ENCODE measurements at places on chromosomes 1 and 21. TPM values are rescaled to one million over a fixed set of nuclear protein-coding genes. Genes with fewer than 3 reads are reported as not detected.
A peak's percentile ranks its signal among the peaks of the same experiment; 100 is the strongest.

The HES2 gene
- total RNA-seq, result 0.07 TPM

The RPTN gene
- total RNA-seq, result not detected

The GPR52 gene
- total RNA-seq, result 0.84 TPM

The GNL2 gene
- total RNA-seq, result 80.9 TPM

The CD84 gene
- not detected for total RNA-seq

The OR2AK2 gene
- not detected for total RNA-seq

The C8A gene
- total RNA-seq, result not detected

The PKP1 gene
- total RNA-seq, result 0.14 TPM

The NBPF10 gene
- 1.8 TPM for total RNA-seq

- DNase-seq, result peak; percentile 89
Observed at GRCh38 chr1:154863315-154864174, 6.5 kb downstream of the KCNN3 start.

GRCh38 chr1:27349784-27350662, 8.2 kb downstream of the SYTL1 start:
- peak; percentile 94 for DNase-seq

DNA sequence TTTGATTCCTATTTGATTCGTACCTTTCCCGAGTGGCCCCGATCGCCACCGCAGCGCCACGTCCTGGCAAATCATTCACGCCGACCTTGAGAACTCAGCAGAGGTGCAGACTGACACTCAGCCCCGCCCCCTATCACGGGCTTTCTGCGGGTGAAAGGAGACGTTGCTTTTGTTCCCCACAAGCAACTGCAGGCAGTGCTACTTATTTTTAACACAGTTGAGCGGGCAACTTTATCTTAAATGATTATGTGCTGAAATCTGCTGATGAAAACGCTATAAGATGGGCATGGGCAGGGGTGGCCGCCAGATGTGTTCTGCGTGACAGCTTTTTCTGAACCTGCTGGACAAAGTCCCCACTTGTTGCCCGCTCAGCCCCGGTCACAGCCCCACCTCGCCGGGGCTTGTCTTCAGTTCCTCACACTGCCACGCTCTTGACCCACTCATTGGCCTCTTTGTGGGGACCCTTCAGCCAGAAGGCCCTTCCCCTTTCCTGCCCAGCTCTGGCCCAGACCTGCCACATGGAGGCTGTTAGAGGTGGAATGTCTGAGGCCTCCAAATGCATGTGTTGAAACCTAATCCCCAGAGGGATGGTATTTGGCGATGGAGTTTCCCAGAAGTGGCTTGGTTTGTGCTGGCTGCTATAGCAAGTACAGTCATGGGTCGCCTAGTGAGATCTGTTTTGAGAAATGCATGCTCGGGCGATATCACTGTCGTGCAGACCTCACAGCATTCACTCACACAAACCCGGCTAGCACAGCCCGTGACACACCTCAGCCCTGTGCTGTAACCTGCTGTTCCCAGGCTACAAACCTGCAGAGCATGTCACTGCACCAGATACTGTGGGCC, 15.7 kb upstream of the PDXK start:
- DNase-seq, result peak; percentile 78

- DNase-seq, result no peak
Observed at GRCh38 chr1:223835754-223836153, 10.0 kb downstream of the TP53BP2 start.

DNA sequence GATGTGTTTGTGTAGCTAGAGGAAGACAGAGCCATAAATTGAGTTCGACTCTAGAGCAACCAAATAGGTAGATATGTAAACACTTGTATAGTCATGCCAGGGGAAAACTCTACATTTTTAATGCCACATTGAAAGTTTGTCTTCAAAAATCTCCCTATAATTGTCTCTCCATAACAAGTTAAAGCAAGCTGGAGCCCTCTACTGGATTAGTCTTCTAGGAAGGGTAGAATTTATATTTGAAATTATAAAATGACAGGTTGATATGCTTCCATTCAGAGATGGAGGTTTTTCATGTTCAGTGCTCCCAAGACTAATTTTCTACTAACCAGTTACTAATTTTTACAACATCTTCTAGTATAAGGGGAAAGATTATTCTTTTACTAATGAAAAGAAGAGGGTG, 13.1 kb upstream of the COL24A1 start:
- DNase-seq, result no peak

DNA sequence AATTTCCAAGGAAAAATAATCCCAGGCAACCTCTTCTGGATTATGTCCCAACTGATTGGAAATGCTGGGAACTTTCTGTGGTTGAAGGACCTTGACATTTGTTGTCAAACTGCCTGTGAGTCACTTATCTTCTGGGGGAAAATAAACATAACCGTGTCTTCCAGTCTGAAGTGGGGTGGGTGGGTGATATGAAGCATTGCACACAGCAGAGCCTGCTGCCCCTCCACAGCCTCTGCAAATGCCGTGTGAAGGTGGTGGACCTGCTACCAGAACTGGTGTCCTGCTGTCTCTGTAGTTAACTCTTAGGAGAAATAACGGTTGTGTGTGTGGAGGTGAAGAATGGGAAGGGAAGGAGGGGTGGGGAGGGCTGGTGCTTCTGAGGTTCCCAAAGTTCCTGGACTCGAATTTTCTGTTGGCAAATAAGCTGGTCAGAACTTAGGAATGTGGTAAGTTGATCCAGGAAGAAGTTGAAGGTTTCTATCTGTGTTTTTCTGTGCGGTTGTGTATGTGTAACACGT, 23.2 kb downstream of the GALNT2 start:
- DNase-seq, result no peak

DNA sequence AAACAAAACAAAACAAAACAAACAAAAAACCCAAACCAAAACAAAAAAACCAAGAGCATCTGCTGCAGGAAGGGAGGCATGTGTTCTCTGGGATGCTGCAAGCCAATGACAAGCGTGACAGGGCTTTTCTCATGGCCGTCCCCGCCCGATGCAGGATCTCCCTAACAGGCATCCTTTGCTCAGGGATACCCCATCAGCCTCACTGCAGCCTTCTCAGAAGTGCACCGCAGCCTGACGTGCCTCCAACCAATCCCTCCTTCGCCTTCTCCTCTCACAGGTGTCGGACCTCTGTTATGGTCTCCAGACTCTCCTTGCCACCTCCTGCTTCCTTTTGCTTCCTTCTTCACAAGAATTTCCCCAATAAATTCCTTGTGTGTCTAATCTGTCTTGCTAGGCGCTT, 147.2 kb downstream of the PCP4 start:
- DNase-seq, result no peak

DNA sequence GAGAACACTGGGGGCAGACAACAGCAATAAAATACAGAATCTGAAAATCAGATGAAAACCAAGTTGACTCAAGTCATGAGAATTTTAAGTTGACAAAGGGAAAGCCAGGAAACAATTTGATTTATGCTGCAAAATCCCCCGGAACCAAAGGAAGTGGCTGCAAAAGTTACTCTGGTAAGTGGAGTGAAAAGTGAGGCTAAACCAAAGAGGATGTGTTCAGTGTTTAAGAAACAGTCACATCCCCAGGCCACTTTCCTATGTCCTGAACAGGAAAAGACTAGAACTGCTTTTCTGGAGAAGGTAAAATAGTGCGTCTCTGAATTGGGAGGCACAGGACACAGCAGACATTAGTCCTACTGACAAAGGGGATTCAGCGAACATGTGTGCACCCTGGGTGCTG, 5.9 kb downstream of the TARBP1 start:
- DNase-seq, result no peak

GRCh38 chr21:33898586-33898985, 17.0 kb downstream of the ATP5PO start:
- no peak for DNase-seq

DNA sequence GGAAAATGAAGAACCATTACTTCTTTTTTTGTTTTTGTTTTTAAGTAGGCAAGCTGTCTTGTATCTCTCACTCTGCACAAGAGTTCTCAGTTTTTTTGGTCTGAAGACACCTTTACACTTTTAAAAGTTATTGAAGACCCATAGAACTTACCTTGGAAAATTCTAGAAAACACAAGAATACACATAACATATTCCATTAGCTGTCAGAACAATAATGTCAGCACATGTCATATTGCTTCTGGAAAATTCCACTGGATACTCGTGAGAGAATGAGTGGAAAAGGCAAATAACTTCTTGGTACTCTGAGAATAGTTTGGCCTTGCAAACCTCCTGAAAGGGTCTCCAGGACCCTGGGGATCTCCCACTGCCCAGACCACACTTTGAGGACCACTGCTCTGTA, 4.8 kb downstream of the FBXO28 start:
- no peak for DNase-seq

GRCh38 chr21:37430184-37430821, 63.7 kb downstream of the DYRK1A start:
- DNase-seq, result no peak

GRCh38 chr1:24868016-24868875, 61.8 kb downstream of the RUNX3 start:
- peak; percentile 35 for DNase-seq

GRCh38 chr1:162003061-162003829, 20.4 kb downstream of the OLFML2B start:
- peak; percentile 31 for DNase-seq

GRCh38 chr1:8019229-8019620, 6.9 kb downstream of the ERRFI1 start:
- no peak for DNase-seq

DNA sequence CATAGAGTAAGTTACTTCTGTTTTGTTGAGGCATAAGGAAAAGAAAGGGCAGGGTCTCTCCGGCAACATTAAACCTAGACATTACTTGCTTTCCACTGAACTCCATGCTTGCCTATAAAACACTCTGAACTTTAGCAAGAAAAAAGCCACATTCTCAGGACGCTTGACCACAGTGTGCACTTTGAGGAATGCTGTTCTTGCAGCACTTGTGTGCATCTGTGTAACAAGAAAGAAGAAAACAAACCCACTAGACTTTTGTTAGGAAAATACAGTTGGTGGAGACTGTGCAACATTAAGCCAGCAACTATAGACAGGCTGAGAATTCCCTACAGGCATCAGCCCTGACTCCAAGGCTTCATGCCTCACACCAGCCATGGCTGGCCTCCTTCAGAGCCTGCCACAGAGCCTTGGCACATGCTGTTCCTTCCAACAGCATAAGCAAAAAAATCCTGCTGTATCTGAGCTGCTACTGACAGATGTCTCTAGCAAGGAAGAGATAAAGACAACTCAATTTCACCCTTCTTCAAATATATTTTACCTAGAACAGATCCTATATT, 5.8 kb downstream of the PDZK1 start:
- DNase-seq, result no peak

DNA sequence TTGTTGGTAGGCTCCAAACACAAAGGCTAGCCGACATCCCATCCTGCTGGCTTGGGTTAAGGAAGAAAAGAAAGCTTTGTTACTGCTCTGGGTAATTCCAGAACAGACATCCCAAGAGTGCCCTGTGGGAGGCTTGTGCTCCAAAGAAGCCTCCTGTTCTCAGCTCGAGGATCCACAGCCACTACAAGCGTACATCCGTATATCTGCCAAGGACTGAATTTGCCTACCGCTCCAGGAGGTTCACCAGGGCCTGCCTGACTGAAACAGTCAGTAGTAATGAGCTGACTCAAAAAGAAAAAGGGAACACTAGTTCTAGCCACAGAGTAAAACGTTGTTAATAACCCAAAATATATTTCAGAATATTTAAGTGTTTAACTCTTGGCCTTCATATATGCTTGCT, 24.8 kb upstream of the MUTYH start:
- DNase-seq, result no peak

DNA sequence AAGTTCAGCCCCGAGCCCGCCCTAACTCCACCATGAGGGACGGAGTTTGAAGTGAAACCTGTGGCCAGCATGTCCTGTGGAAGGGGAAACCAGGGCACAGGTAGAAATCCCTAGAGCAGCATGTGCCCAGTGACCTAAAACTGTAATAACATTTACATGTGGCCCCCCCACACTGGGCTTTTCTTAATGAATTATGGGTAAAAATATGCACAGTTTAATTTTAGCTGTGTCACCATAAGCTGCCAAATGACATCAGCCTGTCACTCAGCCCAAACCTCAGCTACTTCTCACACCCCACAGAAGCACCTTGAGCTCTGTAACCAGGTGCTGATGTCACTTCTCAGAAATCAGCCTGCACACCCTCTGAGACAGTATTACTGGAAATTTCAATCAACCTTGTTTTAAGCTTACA, 50.0 kb upstream of the SLC19A1 start:
- DNase-seq, result no peak

- DNase-seq, result no peak
Observed at GRCh38 chr1:199449681-199450080, 577.8 kb upstream of the NR5A2 start.

GRCh38 chr1:23198373-23198772, 18.9 kb downstream of the HTR1D start:
- no peak for DNase-seq

DNA sequence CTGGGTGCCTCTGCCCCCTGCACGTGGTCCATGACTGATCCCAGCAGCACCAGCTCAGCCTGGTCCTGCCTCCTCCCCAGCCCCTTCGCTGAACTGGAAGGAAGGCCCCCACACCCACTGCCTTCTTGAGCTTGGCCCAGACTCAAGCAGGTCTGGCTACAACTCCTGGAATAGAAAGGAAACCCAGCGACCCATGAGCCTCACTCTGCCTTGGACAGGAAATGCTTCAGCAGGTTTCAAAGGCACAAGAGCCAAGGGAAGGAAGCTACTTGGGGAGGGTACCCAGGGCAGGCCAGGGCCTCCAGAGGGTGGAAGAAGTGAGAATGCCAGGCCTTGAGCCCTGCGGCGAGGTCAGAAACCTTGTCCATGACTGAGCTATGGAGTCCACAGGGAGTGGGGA, 35.9 kb upstream of the RD3 start:
- no peak for DNase-seq

DNA sequence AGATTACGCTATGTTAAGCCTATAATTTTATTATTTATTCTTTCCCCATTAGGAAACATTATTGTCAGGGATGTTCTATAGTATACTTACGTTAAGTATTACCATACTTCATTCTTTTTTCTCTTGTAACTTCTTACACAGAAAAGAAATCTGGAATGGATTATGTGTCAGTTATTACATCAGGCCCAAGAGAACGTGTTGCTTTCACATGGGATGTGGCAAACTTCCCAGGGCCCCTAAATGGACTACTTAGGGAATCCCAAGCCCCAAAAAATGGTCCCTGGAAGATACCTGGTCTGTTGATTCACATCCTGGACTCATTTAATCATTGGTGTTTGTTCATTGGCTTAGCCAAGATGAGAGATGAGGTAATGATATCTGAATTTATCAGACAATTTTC, 249.8 kb downstream of the NRIP1 start:
- no peak for DNase-seq

DNA sequence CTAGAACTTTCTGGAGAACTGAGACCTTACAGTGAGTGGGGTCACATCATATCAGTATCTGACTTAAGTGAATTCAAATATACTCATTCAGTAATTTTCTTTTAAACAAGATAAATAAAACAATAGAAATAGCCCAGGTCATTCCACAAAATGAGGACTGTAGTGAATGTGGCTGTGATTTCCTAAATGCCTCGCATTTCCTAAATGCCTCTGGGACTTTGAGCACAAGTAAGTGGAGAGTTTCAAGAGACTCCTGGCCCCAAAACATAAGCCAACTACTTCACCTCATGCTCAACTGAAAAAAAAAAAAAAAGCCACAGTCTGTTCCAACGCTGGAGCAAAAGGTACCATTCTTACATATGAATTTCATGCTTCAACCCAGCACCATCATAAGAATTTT, 81.5 kb downstream of the ZNF281 start:
- no peak for DNase-seq
